ENCODE measurements at places on chromosomes 2 and 18.
A peak's percentile ranks its signal among the peaks of the same experiment; 100 is the strongest.

- DNase-seq, result no peak
These were observed 59.6 kb downstream of the MYT1L start for GRCh38 chr2:2271469-2271941.

DNA sequence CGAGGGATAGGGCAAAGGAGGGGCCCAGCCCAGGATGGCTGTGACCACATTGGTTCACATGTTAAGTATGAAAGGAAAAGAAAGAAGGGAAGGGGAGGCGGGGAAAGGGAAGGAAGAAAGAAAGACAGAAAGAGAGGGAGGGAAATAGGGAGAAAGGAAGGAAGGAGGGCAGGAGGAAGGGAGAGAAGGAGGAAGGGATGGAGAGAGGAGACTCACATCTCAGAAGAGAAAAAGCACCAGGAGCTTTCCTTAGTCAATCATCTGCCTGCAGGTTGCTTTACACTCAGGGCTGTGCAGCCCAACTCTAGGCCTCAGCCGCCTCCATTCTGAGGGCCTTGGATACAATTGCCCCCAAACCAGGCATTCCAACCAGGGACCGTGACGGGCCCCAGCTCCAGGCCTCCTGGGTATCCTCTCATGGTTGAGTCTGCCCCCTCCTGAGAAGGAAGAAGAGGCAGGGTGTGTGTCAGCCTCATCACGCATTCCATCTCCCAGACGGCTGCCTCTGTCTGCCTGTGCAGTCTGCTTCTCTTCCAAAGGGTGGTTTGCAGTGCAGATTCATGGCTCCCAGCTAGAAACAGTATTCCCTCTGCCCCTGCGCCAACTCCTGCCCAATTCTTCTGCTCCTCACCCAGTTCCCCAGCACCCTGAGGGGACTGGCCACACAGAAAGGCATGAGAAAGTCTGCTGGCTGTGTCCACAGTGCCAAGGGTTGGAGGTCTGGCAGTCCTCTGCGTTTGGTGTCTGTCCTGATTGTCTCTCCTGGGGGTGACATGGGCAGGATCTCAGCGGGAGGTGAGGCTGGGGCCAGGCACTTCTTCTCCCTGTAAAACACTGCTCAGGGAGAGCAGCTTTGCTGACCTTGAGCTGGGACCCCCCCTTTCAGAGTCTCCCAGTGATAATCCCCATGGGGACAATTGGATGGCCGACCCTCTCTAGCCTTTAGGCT is 163.3 kb downstream of the SMAD7 start:
- DNase-seq, result no peak

DNA sequence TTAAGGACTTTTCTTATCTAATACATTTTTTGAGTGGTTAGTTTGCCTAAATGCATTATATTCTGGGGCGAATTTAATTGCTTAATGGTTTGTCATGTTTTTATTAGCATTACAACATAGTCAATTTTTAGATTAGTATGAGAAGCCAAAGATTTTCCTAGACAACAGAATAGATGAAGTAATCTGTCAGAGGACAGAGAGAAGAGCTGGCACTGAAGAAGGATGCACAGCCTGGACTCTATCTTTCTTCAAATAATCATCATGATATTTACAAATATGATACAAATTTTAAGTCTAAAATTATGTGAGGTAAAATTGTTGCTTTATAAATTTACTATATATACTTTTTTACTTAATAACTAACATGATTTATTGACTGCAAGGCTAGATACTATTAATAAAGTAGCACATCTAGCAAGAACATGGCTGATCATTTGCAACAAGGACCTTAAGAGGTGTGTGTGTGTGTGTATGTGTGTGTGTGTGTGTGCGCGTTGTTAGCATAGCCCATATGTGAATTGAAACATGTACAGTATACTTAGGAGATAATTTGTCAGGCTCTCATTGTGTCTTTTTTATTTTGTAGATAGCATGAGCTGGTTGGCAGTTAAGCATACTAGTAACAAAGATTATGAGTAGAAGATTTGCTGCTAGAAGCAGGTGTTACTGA is 752.2 kb downstream of the DCDC2C start:
- DNase-seq, result no peak

- no peak for DNase-seq
These were observed 66.5 kb upstream of the TNFRSF11A start for GRCh38 chr18:62258616-62259015.

DNA sequence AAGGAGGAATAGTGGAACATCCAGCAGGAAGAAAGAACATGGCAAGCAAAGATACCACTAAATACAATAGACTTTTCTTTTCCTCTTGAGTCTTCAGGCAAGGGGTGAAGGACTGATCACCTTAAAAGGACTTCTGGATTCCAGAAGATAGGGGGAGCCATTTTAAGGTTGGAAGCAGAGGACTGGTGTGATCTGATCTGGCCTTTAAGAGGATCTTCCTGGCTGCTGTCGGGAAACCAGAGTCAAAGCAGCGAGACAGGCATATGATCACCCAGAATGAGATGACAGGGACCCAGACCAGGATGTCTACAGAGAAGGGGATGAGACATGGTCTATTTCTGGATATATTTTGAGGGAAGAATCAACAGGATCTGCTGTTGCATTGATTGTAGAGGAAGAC is 558.0 kb downstream of the STK39 start:
- DNase-seq, result no peak

DNA sequence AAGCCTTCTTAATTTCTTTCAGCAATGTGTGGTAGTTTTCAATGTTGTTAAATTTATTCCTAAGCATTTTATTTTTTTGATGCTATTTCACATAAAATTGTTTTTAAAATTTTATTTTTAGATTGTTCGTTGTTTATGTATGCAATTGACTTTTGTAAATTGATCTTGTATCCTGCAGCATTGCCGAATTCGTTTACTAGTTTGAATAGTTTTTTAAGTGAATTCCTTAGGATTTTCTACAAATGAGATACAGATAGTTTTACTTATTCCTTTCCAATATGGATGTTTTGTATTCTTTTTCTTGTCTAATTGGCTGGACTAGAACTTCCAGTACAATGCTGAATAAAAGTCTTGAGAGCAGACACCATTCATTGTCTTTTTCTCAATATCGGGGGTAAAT is 55.6 kb downstream of the QPCT start:
- DNase-seq, result no peak

GRCh38 chr2:105943977-105944376 is 199.3 kb downstream of the NCK2 start:
- no peak for DNase-seq

DNA sequence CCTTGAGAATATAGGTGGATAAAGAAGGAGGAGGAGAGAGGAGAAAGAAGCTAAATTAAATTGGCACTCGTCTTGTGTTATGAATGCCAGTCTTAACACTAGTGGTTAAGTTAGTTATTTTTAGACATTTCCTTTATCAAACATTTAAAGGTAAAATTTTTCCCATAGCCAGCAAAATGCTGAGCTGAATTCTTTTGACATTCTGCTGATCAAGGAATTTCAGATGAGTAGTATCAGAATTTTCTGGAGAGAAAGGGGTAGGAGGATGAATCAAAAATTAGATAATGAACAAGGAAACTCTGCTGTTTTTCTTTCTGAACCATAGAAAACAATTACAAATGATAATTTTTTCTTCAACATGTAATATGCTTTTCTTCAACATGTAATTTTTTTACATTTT is 52.5 kb downstream of the ASXL3 start:
- no peak for DNase-seq

- peak; percentile 50 for DNase-seq
These were observed 49.8 kb downstream of the FBLN7 start for GRCh38 chr2:112187805-112188596.

DNA sequence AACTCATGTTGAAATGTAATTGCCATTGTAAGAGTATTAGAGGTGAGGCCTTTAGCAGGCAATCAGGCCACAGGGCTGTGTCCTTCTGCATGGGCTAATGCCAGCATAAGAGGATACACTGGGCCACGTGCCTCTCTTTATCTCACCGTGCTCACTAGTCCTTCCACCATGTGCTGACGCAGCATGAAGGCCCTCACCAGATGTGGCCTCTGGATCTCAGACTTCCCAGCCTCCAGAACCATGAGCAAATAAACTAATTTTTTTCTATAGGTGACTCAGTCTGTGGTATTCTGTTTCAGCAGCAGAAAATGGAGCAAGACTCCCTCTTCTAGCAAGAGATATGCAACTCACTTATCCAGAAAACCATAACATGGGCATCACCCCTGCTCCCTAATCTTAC is 149.7 kb upstream of the ZNF236 start:
- no peak for DNase-seq

- DNase-seq, result no peak
These were observed 99.7 kb upstream of the ODC1 start for GRCh38 chr2:10547663-10548376.

All from activated CD8-positive, alpha-beta memory T cell treated with anti-CD3 and anti-CD28 coated beads for 4 hours (primary cell).